ENCODE measurements at places on chromosomes 7 and 10.
A peak's percentile ranks its signal among the peaks of the same experiment; 100 is the strongest.

DNA sequence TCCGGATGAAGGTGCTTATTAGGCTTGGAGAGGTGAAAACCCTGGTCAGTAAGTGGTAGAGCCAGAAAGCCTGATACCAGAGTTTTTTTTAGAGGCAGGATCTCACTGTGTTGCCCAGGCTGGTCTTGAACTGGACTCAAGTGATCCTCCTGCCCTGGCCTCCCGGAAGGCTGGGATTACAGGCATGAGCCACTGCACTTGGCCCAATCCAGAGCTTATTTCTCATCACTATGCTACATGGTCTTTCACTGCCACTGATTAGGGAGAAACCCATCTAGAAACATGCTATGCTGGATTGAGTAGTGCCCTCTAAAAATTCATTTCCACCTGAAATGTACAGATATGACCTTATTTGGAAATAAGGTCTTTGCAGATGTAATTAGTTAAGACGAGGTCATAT lies 28.4 kb upstream of the GJD4 start:
- no peak for DNase-seq

- no peak for DNase-seq
These were observed 15.6 kb downstream of the CUBN start for GRCh38 chr10:17113889-17114540.

DNA sequence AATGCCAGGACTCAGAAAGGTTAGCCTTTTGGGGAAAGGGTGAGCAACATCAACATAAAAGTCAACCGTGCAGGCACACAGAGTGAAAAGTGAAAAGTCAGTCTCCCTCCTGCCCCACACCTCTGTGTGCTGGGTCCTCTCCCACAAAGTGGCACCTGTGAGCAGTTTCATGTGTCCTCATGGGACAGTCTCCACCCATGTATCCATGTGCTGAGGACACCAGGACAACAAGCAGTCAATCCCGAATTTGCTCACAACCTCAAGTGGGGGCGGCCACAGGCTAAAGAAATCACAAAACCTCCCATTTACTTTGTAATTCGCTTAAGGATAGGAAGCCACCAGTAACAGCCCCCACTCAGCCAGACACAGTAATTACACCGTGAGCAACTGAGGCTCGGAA lies 97.4 kb downstream of the ARHGAP22 start:
- no peak for DNase-seq

DNA sequence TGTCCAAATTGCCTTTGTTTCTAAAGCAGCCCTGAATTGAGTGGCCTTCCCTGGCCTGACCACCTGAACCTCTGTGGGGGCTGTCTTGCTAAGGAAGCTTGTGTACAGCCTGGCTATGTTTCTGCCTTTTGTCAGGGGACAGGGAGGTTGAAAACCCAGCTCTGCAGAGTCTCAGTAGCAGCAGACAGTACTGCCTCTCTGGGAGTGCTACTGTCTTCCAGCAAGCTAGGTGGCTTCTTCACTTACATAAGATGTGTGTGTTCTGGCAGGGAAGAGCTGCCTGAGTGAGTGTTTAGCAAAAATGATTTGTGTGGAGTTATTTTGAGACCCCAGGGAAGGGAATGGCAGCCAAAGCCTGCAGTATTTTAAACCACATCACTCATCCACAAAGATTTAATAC lies 57.4 kb downstream of the LRRC4 start:
- DNase-seq: no peak

DNA sequence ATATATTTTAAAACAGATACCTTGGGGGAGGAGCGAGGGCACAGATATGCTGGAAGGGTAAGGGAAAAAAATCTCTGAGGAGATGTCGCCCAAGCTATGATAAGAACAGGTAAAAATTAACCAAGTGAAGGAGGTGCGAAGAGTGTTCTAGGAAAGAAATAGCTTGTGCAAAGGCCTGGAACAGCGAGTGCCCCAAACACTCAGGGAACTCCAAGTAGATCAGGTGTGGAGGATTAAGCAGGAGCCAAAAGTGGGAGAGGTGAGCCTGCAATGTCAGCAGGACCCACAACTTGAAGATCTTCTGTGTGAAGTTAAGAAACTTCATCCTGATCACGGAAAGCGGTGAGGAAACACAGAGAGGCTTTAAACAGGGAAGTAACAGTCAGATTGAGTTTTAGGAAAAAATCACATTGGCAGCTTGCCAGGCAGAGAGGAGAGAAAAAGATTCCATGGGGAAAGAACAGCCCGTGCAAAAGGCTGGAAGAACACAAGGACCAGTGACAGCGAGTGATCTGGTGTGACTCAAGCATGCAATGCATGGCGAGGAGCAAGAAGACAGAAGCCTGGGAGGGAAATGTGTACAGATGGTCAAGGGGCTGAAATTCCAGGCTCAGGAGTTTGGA lies 30.7 kb downstream of the FGF8 start:
- no peak for DNase-seq

GRCh38 chr10:123459371-123460091 lies 206.6 kb upstream of the GPR26 start:
- no peak for DNase-seq

DNA sequence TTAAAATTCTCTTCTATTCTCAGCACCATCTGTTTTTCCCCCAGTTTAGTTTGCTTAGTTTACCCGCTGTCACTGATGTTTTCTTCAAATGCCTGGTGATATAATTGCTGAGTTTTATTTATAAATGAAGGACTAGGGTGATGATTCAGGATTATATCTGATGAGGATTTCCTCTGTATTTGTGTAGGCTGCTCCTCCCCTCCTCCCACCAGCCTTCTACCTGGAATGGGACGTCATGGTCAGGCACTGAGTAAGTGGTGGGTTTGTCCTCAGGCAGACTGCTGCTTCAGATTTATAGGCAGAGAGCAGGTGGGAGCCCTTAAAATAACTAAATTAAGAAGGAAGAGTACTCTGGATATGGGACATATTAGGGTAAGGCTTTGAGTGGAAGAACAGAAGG lies 35.8 kb downstream of the PALS2 start:
- no peak for DNase-seq

- peak; percentile 62 for DNase-seq
These were observed 55.2 kb upstream of the FRMD4A start for GRCh38 chr10:14385596-14386593.

DNA sequence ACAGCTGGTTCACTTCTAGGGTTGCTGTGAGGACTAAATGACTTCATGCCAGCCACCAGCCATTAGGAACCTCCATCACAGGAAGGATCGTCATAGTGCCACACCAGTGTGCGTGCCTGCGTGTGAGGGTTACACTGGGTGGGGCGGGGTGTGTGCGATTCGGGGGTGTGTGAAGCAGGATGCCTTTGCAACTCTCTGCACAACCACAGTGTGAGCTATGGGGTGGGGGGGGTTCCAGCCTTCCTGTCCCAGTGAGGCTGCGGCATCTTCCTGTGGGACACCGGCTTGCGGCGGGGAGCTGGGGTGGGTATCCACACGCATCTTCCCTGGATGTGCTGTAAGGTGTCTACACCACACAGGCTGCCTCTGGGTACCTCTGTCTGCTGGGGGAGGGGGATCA lies 6.9 kb upstream of the ELFN1 start:
- DNase-seq: no peak

GRCh38 chr7:127904670-127904985 lies 126.6 kb downstream of the LRRC4 start:
- no peak for DNase-seq

DNA sequence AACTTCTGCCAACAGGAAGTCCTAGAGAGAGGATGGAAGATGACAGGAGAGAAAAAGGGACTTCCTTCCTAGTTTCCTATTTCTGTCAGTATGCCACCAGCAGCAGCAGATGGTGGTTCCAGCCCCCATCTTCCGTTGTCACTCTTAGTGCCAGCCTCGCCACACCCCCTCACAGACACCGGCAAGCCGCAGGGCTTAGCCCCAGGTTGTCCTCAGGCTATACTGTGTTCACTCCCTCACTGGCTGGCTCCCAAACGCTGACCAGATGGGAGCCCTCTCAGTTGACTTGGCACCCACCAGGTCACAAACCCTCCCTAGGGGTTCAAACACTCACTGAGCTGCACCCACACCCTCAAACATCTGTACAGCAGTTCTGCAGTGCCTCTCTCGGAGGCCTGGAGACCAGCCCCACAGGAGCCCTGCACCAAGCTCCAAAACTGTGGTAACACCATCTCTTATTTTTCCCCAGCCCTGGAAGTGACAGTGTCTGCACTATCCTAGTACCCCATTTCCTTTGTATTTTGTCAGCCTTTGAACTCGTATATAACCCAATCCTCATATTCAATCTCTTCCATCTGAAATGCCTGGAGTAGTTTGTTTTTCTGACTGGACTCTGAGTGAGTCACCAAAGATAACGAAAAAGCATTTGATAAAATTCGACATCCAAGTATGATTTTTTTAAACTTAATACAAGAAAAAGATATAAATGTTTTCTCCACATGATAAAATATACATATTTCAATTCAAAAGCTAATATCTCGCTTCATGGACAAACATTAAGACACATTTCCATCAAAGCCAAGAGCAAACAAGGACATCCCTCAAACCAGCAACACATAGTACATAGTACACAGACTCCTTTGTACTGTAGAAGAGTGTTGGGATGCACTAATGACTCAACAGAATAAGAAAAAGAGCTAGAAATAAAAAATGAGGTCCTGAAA lies 34.5 kb downstream of the SMURF1 start:
- DNase-seq: no peak

GRCh38 chr7:54252256-54253035 lies 289.7 kb upstream of the VSTM2A start:
- DNase-seq: no peak

DNA sequence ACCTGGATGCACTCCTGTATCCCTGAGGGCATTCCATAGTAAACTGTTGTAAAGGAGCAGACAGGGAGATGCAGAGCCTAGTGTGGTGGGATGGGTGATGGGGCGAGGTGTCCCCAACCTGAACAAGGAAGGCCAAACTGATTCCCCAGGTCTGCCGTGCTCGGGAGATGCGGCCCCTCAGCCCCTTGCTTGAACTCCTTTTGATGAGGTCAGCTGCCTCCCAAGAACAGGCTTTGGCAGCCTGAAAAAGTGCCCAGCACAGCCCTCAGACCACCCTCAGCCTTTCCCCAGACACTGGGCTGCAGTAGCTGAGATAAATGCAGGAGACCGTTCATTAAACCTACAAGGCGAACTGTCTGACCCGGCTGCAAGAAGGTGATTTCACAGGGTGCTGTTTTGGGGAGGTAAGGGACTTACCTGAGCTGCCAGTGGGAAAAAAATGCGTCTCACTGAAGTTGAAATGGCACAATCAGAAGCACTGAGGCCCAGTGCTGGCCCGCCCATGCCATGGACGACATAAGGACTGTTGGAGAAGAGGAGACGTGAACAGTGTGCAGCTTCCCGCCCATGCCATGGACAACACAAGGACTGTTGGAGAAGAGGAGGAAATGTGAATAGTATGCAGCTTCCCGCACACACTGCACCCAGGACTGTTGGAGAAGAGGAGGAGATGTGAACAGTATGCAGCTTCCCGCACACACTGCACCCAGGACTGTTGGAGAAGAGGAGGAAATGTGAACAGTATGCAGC lies 148.4 kb upstream of the FAM20C start:
- DNase-seq: peak; percentile 2

- no peak for DNase-seq
These were observed 11.8 kb downstream of the DPYSL4 start for GRCh38 chr10:132198381-132199181.

GRCh38 chr7:51024867-51025266 lies 242.2 kb upstream of the GRB10 start:
- DNase-seq: no peak

Data from activated T-cell treated with anti-CD3 and anti-CD28 coated beads, Interleukin-2, amount 50 U/mL, for 48 hours (primary cell).